ENCODE measurements at places on chromosomes 11 and 22.

- DNase-seq = peak; percentile 10
These were observed 20.7 kb downstream of the ELF5 start for GRCh38 chr11:34492806-34493414.

DNA sequence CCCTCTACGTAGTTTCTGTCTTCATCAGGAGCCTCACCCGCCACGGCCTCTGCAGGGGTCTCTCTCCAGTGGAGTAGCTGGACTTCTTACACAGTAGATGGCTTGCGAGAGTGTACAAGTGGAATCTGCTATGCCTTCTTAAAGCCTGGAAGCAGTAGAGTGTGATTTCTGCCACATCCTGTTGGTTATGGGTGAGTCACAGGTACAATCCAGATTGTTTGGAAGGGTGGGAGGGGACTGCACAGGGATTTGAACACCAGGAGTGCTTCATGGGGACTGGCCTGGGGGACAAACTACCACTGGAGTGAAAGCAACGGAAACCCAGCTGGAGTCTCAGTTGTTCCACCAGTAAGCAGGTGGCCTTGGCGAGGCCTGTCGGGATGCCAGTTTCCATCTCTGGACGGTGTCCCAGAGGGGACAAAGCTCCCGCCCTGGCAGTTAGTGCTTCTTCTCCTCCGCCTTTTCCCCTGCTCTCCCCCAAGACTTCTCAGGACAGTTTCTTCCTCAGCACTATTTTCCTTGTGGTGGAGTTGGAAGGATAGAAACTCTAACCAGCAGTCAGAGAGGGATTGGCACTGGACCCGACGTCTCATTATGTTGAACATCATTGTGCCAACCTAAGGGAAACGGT, 85.0 kb upstream of the RCN1 start:
- DNase-seq = no peak

GRCh38 chr11:126313826-126314225, 10.0 kb downstream of the DCPS start:
- DNase-seq = no peak

DNA sequence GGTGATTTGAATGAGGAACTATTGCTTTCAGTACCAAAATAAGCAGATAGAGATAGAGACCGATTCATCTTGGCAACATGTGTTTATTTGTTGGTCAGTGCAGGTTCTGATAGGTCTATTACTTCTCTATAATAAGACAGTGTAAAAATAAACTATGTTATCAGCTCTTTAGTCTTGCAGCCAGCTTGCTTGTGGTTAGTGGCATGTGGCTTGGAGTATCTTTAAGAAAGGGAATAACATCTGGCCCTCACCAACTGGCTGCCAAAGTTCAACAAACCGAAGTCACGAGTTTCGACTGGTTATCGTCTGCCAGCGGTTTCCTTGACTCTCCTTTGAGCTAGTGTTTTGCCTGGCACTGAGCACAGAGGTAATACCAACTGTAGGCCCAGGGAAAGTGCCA, 71.8 kb downstream of the CTTN start:
- no peak for DNase-seq

GRCh38 chr11:32087597-32087996, 3.3 kb upstream of the RCN1 start:
- DNase-seq = no peak

DNA sequence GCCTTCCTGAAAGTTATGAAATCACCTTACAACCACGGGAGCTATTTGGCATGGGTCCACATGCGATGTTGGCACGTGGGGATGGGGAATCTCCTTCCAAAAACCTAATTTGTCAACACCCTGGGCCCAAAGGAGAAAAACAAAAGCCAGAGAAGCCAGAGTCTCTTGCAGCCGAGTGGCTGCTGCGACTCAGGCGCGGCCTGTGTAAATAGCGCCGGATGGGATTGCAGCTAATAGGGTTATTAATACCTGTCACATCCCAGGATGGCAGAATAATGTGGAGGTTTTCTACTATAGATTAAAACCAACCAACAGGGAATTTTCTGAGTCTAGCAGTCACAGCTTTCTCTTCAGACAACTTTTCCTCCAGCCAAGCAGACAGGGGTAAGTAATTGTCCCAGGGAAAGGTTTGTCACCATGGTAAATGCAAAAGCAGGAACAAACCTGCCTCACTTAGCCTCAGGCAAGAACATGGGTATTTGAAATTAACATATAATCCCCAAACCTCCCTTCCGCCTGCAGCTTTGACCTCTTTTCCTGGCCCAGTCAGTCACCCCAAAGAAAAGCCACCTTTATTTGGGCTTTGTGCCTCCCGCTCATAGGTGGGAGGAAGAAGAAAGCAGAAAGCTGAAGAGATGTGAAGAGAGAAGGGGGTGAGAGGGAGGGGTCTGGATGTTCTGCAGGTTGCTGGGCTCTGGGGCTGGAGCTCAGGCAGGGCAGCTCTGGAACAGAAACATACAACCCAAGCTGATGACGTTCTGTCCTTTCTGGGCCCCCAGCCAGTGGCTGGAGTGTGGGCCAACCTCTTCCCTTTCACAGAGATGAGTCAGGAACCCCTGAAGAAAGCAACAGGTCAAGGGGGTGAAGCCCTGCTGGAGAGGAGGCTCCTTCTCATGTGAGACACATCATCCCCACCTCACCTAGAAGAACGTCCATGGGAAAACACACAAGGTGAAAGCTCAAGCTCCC, 376.5 kb downstream of the NXPE2 start:
- no peak for DNase-seq

DNA sequence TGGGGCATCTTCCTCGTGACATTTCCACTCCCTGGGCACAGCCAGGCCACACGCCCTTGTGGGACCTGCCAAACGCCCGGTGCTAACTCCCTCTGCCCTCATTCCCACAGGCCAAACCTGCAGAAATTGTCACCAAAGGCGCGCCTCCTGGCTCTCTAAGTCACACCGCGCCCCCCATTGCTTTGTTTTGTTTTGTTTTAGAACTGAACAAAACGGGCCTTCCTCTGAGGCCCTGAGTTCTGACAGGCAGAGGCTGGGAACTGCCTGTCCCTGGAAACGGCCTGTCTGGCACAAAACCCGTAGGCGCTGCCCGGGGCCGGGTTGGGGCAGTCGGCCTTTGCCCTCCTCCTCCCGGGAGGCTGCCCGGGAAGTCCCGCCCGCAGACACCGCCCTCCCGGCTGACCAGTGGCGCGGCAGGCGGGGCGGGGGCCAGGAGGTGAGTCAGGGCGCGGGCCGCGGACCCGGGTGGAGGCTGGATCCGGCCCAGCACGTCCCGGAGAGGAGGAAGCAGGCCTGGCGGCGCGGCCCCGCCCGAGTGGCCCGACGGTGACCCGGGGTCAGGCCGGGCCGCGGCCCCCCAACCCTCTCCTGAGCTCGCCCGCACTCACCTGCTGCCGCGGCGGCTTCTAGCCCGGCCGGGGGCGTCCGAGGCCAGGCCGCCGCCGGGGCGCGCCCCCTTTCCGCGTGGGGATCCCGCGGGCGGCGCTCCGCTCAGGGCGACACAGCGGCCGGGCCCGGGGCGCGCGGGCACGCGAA, 465 bp downstream of the SUN2 start:
- no peak for DNase-seq

GRCh38 chr11:126893796-126894195, 106.8 kb downstream of the KIRREL3 start:
- DNase-seq = no peak

DNA sequence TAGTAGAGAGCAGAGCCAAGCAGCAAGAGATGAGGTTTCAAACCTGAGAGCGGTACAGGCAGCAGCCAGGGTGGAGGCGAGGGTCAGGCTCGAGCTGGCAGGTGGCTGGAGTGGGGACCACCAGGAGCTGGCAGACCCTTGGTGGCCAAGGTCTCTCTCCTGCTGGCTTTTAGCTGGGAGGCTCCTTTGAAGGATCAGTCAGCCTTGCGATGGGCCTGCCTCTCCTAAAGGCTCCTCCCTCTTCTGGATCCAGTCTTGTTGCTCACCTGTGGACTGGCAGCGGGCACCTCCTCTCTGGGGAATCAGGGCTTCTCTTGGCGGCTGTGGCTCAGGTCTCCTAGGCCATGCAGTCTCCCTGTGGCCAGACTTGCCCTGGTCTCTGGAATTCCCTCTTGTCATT, 24.8 kb downstream of the TPST2 start:
- no peak for DNase-seq

DNA sequence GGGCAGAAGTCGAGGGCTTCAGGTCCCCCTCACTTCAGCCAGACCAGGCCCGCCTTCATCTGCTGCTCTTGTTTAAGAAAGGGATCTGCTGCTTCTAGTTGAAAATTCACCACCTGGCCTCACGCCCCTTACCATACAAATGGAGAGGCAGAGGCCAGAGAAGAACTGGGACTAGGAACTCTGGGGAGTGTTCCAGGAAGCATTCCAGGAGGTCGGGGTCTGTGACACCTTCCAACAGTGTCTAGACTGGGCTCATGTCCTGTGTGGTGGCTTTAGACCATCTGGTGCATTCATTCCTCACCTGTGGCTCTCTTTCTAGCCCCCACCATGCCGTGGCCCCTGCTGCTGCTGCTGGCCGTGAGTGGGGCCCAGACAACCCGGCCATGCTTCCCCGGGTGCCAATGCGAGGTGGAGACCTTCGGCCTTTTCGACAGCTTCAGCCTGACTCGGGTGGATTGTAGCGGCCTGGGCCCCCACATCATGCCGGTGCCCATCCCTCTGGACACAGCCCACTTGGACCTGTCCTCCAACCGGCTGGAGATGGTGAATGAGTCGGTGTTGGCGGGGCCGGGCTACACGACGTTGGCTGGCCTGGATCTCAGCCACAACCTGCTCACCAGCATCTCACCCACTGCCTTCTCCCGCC, 12.3 kb downstream of the TSKU start:
- DNase-seq = no peak

GRCh38 chr11:46918788-46919513, 601 bp upstream of the LRP4 start:
- no peak for DNase-seq

DNA sequence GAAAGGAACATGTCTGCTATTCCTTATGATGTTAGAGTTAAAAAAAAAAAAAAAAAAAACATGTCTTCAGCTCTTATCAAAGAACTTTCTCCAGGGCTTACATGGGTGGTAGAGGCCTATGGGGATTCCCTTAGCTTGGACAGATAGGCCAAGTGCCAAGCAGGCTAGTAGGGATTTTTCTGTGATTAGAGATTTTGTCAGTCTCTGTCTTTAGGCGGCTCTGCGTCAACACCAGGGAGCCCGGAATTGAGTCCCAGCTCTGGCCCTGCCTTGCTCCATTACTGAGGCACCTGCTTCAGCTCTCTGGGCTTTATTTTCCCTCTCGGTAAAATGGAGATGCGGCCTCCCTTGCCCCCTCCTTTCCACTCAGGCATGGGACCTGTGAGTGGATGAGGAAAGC, 13.1 kb downstream of the CRY2 start:
- DNase-seq = no peak

DNA sequence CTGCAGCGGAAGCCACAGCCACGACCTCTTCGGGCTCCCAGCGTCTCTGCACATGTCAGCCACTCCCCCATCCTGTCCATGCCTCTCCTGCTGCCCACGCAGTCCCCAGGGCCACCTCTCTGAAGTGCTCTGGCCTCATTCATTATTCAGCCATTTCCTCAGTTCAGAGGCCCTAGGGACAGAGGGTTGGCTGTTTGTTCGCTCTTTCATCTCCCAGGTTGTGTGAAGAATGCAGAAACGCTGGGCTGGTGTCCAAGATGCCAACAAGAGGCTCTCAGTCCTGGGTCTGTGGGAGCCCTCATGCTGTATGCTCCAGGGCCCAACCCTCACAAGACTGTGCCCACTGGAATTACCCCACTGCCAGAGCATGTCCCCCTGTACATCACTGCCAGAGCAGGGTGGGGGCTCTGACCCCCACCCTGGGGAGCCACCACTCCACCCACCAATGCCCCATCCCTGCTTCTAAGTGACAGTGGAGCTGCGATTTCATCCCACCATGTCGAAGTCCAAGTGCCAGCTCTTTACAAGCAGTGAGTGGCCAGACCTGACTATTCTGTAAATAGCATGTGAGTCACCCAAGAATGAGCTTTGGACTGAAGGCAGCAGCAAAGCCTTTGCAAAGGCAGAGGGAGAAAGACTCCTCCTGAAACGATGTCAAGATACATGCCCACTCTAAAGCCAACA, 209.6 kb downstream of the BUD13 start:
- no peak for DNase-seq

DNA sequence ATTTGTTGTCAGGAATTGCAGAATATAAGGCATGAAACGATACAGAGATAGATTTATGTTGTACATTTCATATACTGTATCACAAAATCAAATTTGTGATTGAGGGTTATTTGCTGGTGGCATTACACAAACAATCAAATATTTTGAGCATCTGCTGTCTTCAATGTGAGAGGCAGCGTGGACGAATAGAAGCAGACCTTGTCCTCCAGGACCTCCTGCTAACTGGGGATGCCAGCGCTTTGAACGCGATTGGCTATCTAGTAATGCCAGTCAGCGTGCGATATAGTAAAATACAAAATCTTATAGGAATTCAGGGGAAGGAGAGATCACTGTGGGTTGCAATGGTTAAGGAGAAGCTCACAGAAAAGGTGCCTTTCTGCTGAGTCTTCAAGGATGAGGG, 631 bp upstream of the SNX19 start:
- DNase-seq = no peak

- DNase-seq = no peak
These were observed 8.4 kb upstream of the CD248 start for GRCh38 chr11:66325263-66325671.

DNA sequence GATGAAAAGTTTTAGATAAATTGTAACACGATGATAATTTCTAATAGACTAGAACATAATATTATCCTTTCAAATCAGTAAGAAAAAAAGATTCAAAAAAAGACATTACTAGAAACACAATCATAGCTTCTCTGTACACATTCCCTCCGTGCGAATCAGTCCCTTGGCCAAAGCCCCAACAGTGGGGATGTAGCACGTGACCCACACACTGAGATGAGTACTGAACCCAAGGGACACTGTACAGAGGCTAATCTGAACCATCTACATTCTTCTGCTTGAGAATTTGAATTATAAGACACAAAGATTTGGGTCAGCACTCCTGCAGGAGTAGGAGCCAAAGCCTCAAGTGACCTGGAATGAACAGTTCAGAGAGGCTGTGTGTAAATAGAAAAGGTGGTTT, 353.7 kb downstream of the INSC start:
- DNase-seq = no peak

- no peak for DNase-seq
These were observed 150.1 kb upstream of the PGR start for GRCh38 chr11:101279728-101280127.

- no peak for DNase-seq
These were observed 384.1 kb downstream of the NELL1 start for GRCh38 chr11:21053466-21053865.

- no peak for DNase-seq
These were observed 6.9 kb upstream of the MS4A14 start for GRCh38 chr11:60389279-60389910.

DNA sequence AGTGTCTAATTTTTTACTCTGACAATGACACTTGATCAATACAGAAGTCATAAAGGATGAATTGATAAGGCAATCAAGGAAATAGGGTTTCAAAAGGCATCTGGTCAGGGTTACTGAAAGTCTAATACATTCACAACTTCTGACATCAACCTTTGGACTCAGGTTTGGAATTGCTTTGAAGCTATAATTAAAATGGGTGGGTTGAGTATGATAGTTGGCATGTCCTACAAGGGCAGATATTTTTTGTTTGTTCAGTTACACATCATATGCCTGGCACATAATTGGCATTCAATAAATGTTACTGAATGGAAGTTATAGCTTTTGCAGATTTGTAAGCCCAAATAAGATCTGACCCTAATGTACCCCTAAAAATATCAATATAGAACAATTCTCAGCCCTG, 7.3 kb upstream of the FUT4 start:
- no peak for DNase-seq
